ENCODE measurements at places on chromosomes 1 and 21.

- no peak for DNase-seq
Measured at GRCh38 chr1:118871582-118872171, 116.5 kb downstream of the TBX15 start.

DNA sequence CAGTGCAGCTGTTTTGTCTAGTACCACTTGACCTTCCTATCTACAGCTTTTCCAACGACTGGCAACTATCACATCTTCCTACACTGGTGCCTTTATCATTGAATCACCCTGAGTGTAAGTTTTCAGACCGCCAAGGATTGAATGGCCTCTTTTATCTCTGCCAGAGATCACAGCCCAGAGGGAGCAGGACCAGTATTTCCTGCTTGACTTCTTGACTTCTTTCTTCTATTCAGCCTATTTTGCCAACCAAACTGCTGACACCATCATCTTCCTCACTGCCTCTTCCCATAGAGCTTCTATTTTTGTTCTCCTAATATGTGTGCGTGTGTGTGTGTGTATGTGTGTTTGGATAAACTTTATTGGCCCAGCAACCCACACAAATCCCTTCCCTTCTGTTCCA lies 53.8 kb downstream of the SERBP1 start:
- no peak for DNase-seq

- no peak for DNase-seq
Measured at GRCh38 chr1:205319081-205320018, 2.2 kb downstream of the NUAK2 start.

DNA sequence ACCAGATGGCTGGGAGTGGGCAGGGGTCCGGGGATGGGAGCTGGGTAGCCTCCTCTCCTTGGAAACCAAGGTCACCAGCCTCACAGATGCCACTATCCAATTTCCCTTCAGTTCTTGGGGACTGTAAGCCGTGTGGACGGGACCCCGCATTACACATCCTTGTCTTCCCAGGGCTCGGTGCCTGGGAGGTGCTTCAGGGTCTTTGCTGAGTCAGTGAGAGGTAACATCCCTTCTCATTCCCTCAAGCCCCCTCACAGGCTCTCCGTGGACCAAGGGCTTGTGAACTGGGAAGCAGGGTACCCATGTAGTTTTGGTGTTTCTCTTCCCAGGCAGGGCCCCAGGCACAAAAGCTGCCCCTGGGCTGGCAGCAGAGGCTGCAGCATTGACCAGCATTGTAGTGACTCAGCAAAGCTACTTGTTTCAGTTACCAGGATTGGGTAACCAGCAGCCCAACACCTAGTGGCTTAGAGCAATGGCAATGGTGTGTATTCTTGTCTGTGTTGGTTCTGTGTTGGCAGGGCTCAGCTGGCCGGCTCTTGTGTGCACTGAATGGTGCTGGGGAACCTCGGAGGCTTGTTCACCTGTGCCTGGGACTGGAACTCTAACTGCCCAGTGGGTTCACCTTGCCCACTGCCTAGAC lies 24.6 kb upstream of the PCBP3 start:
- no peak for DNase-seq

Data from T-helper 2 cell (primary cell).